ENCODE measurements at places on chromosomes 7 and 10. TPM values are rescaled to one million over a fixed set of nuclear protein-coding genes. Genes with fewer than 3 reads are reported as not detected.

DNA sequence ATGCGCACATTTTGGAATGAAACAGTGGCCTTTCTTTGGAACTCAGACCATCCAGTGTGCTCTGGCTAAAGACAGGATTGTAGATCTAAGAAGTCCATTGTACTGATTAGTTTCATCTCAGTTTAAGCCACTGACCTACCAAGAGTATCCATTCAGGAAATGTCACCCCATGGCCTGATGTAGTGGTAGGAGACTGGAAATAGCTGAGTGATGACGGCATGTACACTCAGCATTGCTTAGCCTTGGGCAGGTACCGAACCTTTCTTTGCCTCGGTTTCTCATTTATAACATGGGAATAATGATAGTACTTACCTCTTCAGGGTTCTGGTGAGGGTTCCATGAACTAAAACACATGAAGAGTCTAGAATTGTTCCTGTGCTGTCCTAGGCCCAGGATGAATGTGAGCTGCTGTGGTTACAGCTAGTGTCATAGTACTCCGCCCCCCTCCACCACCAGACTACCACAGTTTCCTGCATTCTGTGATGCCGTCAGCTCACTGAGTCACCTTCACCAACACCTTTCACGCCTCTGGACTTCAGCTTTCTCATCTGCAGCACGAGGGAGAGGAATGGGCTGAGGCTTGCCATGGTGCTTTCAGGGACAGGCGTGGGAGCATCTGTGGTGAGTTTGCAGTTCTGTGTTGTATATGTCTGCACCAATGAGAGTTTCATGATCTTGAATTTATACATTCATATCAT is 484.0 kb upstream of the GALNT17 start:
- no peak for DNase-seq

GRCh38 chr7:101216860-101217387 is 457 bp downstream of the PLOD3 start:
- no peak for DNase-seq

- DNase-seq: no peak
These were observed 4.5 kb upstream of the BHLHA15 start for GRCh38 chr7:98206451-98207330.

DNA sequence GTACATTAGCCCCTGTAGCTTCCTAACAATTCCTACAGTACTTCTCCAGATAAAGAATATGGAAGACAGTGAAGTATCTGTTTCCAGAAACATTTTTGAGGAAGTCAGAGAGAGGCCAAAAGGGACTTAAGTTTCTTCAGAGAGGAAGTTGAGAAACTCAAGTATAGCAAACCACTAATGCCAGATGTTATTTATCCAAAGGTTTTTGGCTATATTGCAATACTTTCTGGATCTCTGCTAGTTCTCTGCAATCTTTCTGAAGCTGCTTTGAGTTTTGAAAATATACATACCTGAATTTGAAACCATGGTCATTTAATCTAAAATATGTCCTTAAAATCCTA is 64.7 kb downstream of the BICC1 start:
- DNase-seq: no peak

DNA sequence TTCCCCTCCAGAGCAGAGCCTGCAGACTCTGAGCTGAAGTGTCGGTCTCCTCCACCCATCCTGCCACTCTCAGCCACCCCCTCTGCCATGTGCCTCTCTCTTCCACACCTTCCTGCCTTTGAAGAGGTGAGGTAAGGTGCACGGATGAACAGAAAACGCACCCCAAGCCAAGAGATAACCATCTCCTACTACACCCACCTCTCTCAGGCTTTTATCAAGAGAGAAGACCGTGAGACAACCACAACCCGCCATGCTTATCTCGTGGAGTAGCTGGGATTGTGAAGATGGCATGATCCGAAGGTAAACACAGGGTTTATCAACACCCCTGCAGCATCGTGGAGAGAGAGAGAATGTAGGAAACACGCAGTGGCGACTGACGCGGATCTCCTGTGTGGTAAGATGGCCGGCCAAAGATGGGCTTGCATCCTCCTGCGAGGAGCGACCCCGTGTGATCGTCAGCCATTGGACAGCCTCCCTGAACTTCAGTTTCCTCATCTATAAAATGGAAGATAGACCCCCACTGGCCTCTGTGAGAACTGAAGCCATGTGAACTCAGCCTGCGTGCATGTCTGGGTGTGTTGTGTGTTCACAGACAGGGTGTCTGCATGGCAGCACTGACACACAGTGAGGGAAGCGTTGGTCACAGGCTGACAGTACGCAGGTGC is 219.0 kb downstream of the DIP2C start:
- no peak for DNase-seq

DNA sequence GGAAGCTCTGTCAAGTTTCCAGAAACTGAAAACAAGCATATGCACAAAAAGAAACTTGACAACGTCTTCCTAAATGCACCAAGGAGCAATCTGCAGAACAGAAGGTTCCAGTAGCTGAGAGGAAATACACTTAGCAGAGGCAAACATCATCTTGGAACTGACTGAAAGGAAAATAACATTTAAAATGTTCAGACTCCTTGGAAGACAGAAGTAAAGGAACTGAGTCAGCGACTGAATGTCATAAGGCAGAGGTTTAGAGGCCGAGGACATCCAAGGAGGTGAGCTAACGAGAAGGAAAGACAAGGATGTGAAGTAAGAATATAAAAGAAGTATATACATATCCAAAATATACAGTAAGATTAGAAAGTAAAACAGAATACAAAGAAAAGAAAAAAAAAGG is 24.1 kb downstream of the SEMA3D start:
- no peak for DNase-seq

DNA sequence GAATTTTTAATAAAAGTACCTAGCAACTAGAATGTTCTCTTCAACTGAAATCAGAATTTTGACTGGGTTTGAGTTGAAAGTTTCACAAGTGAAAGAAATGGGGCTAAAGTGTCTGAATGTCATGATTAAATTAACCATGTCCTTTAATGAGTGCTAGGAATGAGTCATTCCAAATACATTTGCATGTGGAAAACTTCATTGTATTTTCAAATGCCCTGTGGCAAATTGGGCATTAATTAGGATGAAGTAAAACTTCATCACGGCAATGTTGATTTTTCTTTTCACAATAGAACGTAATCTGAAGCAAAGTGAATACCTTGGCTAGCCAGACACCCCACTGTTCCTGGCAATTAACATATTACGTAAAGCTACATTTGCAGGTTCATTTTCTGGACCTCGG is 166.6 kb downstream of the KIAA1217 start:
- no peak for DNase-seq

- no peak for DNase-seq
These were observed 8.6 kb upstream of the SUN1 start for GRCh38 chr7:823649-824048.

TAS2R3 gene
- 0.46 TPM for total RNA-seq

SPDYE11 gene
- not detected for total RNA-seq

Measured in pulmonary artery endothelial cell (primary cell).